T-helper 17 cell (primary cell): ENCODE measurements at places on chromosomes 11 and 22. TPM values are rescaled to one million over a fixed set of nuclear protein-coding genes. Genes with fewer than 3 reads are reported as not detected.

DNA sequence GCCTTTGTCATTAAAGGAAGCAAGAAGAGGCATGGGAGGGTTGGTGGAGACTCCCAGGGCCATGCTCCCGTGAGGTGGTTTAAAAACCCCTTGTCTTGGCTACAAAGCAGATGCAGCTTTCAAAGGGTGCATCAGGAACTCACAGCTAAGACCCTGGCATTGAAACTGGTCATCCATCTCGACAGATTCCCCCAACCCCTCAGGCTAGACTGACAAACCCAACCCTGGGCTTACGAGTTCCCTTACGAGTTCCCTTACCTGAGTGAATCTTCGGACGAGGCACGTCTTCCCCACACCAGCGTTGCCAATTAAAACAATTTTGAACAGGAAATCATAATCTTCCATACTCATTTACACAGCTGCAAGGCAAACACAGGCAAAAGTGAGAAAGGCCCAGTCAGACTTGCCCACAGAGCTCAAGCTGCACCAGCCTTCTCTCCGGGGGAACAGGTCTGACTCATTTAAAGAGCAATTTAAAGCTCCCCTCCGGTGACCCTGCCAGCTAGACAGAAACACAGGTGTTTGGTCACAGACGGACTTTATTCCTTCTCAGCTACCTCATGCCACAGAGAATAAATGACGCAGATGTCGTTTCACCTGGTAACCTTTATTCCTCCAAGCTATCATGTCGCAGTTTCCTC lies 74.6 kb downstream of the RAB30 start:
- H3K36me3 ChIP-seq, result peaks cover 8% of the 10 kb centered on the region
- H3K4me1 ChIP-seq, result peaks cover 16% of the 10 kb centered on the region
- peak overlapping the region; percentile 6 for H3K27ac ChIP-seq

Gene RGL4
- total RNA-seq, result 16.0 TPM

Gene PLEKHB1
- 26.5 TPM for total RNA-seq

Gene HEPHL1
- total RNA-seq, result not detected

- H3K27me3 ChIP-seq, result peaks cover 44% of the 10 kb centered on the region
- H3K36me3 ChIP-seq, result peaks cover 2% of the 10 kb centered on the region
- no peak overlapping the region for H3K4me3 ChIP-seq
Observed at GRCh38 chr11:2277008-2277346, 6.6 kb upstream of the ASCL2 start.

DNA sequence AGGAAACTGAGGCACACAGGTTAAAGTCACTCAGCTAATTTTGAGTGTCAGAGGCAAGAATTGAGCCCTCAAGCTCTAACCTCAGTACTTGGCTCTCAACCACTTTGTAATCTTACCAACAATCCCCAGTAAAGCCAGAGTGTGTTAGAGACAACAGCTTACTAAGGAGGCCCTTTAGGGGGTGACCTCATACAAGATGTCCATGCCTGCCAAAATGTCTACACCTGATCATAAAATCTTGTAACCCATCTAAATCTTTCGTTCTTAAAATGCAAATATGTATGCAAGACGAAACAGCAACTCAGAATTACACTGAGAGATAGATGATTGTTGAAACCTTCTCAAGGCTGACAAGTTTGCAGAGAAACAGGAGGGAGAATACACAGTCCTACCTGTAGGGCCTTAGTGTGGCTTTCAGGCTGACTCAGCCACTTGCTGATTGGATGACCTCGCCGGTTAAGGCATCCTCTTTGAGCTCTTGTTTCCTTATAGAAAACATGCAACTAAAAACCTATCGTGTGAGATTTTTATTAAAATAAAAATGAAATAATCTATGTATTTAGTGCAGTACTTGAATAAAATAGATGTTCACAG lies 143.2 kb downstream of the OPCML start:
- no peak overlapping the region for H3K4me3 ChIP-seq
- H3K4me1 ChIP-seq, result no peaks in the 10 kb centered on the region
- no peaks in the 10 kb centered on the region for H3K27me3 ChIP-seq
- H3K27ac ChIP-seq, result no peak overlapping the region
- peaks cover 3% of the 10 kb centered on the region for H3K36me3 ChIP-seq

Gene GSTT2B
- total RNA-seq, result not detected

GRCh38 chr11:10592331-10592730 lies 23.9 kb upstream of the LYVE1 start:
- no peak overlapping the region for H3K4me3 ChIP-seq
- H3K4me1 ChIP-seq, result peaks cover 4% of the 10 kb centered on the region
- DNase-seq, result no peak
- H3K27ac ChIP-seq, result no peak overlapping the region
- peaks cover 3% of the 10 kb centered on the region for H3K36me3 ChIP-seq

Gene KRTAP5-1
- not detected for total RNA-seq

DNA sequence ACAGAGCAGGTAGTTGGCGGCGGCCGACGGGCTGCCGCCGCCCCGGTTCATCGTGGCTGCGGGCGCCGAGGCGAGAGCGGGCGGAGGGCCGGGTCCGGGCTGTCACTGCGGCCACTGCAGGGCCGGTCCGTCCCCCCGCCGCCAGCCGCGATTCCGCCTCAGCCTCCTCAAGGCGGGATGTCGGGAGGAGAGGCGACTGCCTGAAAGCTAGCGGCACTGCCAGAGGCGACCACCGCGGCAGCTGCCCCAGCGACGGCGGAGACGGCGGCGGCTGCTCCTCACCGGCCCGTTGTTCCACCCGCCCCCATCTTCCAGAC lies 234 bp downstream of the SESN3 start:
- peaks cover 37% of the 10 kb centered on the region for H3K4me1 ChIP-seq
- no peaks in the 10 kb centered on the region for H3K36me3 ChIP-seq
- no peaks in the 10 kb centered on the region for H3K27me3 ChIP-seq
- H3K4me3 ChIP-seq, result no peak overlapping the region
- no peak for DNase-seq

DNA sequence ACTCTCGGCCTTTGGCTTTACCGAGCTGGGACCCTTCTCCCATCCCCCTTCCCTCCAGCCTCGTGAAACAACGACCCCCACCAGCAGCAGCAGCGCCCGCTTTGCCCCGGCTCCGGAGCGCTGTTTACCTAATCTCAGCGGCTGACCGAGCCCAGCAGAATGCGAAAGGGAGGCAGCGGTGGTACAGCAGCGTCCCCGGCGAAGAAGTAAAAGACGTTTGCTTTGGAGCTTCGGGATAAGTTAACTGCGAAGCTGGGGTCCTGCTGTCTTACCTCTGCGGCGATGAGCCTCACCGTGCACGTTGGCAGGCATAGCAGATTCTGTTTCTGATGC lies 2.0 kb upstream of the LARGE1 start:
- peaks cover 15% of the 10 kb centered on the region for H3K4me1 ChIP-seq
- H3K27ac ChIP-seq, result no peak overlapping the region
- no peak for DNase-seq

Gene SOX6
- 0.10 TPM for total RNA-seq

- peaks cover 6% of the 10 kb centered on the region for H3K36me3 ChIP-seq
- DNase-seq, result no peak
- H3K4me3 ChIP-seq, result no peak overlapping the region
- peaks cover 4% of the 10 kb centered on the region for H3K4me1 ChIP-seq
Observed at GRCh38 chr11:10584071-10584501, 15.6 kb upstream of the LYVE1 start.

DNA sequence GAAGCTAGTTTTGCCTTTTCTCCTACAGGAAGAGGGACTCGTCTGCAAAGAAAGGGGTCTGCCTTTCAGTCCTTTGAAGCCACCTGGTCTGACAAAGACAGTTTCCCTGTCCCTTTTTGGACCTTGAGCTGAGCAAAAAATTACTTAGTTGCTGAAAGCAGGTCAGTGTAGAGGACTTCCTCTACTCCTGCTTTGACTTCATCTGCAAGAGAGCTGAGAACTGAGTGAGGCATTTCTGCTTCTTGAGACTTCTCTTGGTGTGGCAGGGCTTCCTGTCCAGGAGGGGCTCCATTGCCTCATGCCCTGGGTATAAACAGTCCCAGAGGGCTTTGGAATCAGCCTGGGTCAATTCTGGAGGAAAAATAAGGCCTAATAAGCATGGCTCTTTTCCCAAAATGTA lies 73.1 kb downstream of the ZNRF3 start:
- peaks cover 14% of the 10 kb centered on the region for H3K4me1 ChIP-seq
- H3K4me3 ChIP-seq, result no peak overlapping the region
- no peak overlapping the region for H3K27ac ChIP-seq
- H3K27me3 ChIP-seq, result peaks cover 96% of the 10 kb centered on the region

DNA sequence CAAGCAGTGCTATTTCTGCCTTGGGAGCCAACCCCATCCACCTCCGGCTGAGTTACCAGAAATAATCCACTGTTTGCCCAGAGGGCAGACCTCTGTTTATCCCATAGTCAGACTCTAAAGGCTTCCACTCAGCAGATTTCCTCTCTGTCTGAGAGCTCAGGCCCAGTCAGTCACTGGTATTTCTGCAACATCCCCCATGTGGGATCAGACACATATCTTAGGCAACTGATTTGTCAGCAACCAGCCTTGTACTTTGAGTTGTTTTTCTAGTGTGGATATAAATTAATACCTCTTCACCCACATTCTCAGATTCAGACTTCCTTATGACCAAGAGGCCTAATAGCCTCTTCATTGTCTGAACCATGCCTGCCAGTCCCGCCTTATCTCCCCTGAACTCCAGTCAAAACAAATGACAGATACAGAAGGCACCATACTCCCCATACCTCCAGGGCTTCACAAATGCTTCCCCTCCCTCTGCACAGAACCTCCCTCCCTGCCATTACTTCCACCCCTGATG lies 193.6 kb downstream of the FAM76B start:
- no peak overlapping the region for H3K4me3 ChIP-seq
- no peak for DNase-seq
- no peak overlapping the region for H3K27ac ChIP-seq
- peaks cover 8% of the 10 kb centered on the region for H3K4me1 ChIP-seq
- peaks cover 2% of the 10 kb centered on the region for H3K36me3 ChIP-seq
- no peaks in the 10 kb centered on the region for H3K27me3 ChIP-seq

GRCh38 chr11:134759855-134760254 lies 347.8 kb upstream of the B3GAT1 start:
- peaks cover 2% of the 10 kb centered on the region for H3K4me1 ChIP-seq
- peaks cover 34% of the 10 kb centered on the region for H3K27me3 ChIP-seq
- peaks cover 4% of the 10 kb centered on the region for H3K36me3 ChIP-seq
- no peak for DNase-seq

Gene RBMXL2
- total RNA-seq, result not detected

DNA sequence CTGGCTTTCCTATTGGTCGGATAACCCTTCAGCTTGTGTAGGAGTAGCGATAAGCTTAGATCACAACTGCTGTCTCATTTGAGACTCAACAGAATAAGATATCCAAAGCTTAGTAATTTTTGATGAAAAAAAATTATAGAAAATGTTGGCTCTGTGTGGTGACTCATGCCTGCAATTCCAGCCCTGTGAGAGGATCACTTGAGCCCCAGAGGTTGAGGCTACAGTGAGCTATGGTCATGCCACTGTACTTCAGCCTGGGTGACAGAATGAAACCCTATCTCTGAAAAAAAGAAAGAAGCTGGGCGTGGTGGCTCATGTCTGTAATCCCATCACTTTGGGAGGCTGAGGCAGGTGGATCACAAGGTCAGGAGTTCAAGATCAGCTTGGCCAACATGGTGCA lies 55.6 kb upstream of the RRM1 start:
- no peak overlapping the region for H3K27ac ChIP-seq
- no peak for DNase-seq
- peaks cover 37% of the 10 kb centered on the region for H3K4me1 ChIP-seq
- no peaks in the 10 kb centered on the region for H3K36me3 ChIP-seq

GRCh38 chr11:118117790-118118601 lies 31.2 kb upstream of the SMIM35 start:
- H3K27ac ChIP-seq, result peak overlapping the region; percentile 27
- H3K4me3 ChIP-seq, result no peak overlapping the region
- peaks cover 24% of the 10 kb centered on the region for H3K4me1 ChIP-seq
- DNase-seq, result no peak
- peaks cover 7% of the 10 kb centered on the region for H3K36me3 ChIP-seq
